ENCODE measurements at places on chromosomes 2 and 18.

DNA sequence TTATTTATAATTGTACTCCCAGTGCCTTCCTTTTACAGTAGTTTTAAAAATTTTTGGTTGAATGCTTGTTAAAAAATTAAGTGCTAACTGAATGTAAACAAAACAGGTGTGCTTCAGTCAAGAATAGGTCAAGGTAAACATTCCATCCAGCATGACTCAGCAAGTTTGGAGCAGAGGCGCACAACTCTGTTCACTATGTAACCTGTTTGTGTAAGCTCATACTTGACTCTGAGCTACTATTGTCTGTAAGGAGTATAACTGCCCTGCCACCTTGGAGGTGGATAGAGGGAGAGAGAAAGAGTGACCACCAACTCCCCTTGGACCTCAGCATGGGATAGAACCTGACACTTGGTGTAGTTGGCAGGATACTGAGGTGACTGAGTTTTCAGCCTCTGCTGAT lies 207.4 kb upstream of the SYT4 start:
- DNase-seq: no peak

DNA sequence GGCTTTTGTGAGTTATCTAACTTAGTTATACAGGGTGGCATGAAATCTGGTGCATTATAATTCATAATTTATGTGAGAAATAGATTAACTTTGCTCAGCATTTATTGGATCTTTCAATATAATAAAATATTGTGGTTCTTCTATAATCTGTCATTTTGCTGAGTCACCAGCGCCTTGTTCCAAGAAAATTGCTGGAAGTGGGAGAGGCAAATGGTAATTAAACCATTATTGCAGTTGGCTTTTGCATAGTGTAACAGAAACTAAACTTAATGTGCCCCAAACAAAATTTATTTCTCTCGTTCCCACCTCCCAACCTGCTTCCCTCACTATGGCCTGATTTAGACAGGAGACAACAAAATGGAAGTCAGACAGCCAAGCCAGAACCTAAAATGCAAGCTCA lies 146.3 kb downstream of the GALR1 start:
- DNase-seq: no peak

- no peak for DNase-seq
These were observed 54.7 kb downstream of the RTN4 start for GRCh38 chr2:54995553-54995952.

DNA sequence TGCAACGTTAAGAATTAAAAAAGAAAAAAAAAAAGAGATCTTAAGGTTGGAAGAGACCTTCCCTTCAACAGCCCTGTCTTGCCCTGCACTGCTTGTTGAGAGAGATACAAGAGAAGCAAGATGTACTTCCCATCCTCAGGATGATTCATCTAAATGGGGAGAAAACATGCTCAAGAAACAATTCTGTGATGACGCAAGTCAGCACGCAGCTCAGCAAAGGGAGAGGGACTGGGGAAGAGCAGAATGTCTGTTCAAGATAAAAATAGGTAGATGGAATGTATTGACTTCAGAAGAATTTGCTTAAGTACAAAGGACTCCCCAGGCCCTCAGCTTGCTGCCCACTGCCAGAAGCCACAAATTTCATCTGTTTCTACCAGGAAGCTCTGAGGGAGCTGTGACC lies 198.2 kb upstream of the SPRED2 start:
- no peak for DNase-seq

DNA sequence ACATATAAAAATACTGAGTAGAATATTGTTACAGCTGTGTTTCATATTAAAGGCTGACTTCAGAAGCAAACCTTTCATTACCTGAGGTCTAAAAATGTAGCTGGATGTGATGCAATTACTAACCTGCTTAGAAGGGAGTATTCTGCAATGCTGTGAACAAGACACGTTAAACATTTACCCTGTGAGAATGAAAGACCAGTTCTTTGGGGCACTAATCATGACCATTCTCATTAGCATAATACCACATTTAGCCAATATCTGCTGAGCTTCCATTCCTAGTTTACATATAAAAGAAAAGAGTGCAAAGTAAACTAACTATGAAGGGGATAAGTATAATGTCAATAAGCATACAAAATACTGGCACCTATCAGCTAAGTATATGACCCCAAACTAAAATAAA lies 784.0 kb upstream of the KLHL29 start:
- DNase-seq: no peak

GRCh38 chr2:48459921-48460320 lies 70.0 kb upstream of the STON1 start:
- DNase-seq: no peak

- DNase-seq: no peak
These were observed 184.1 kb upstream of the KYNU start for GRCh38 chr2:142693171-142693950.

DNA sequence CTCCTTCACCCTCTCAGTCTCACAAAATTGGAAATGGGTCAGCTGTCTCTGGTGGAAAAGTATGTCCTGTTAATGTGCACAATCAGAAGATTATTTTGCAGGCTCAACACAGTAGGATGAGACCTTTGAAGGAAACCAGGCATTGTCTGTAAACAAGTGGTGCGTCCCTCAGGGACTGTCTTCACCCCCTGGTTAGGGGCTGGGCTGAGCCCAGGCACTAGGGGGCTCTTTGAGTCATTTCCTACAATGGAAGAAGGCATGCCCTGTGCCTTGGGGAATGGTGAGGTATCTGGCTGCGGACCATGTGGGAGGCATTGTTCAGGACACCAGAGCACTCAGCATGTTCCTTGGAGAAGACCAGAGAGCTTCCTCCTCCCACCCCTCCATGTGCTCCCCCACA lies 26.8 kb downstream of the PKDCC start:
- DNase-seq: no peak

- DNase-seq: no peak
These were observed 5.2 kb downstream of the D2HGDH start for GRCh38 chr2:241739651-241740050.
